NCI-H146 (cell line): ENCODE measurements at places on chromosomes 13 and 19.

DNA sequence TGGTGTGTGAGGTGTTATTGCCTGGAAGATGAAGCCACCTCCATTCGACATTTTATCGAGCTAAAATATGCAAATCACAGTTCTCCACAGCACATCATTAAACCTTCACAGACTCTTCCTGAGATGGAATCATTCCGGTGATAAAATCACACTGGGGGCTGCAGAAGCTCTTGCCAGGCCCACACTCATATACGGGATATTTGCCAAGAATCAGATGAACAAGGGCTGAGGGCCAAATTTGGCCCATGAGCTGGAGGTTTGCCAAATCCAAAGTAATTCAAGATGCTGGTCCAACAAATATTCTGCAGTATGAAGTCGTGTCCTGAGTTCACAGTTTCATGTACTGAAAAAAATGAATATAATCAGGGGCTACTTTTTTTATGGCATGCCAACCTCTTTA, 16.7 kb upstream of the RXFP2 start:
- no peak for DNase-seq

GRCh38 chr19:1173159-1173844, 766 bp downstream of the SBNO2 start:
- DNase-seq, result peak; percentile 31

DNA sequence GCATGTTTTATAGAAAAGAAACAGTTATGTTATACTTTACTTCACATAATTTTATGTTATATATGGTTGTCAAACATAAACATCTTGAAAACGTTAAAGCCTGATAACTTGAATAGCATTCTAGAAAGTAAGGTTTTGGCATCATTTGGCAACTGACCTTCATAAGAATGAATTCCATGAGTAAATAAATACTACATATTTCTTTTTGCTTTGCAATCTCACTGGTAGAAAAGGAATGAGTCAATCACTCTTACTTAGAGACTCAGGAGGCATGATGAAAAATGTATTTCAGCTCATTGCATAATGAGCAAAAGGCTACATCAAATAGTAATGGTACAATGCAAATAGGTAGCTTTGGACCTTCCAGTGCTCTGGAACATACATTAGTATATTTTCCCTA, 1381.9 kb downstream of the EFNB2 start:
- DNase-seq, result no peak

- no peak for DNase-seq
These were observed 112.3 kb downstream of the SLC7A1 start for GRCh38 chr13:29483211-29483610.
